ENCODE measurements at places on chromosomes 4 and X.

GRCh38 chr4:158122501-158122900 lies 50.3 kb downstream of the GASK1B start:
- peak; percentile 27 for DNase-seq

GRCh38 chr4:39237179-39237578 lies 54.9 kb downstream of the WDR19 start:
- peak; percentile 9 for DNase-seq

- DNase-seq, result no peak
Observed at GRCh38 chr4:139801895-139802294, 136.3 kb downstream of the MGST2 start.

- peak; percentile 67 for DNase-seq
Observed at GRCh38 chrX:101117701-101118100, 19.7 kb downstream of the CENPI start.

DNA sequence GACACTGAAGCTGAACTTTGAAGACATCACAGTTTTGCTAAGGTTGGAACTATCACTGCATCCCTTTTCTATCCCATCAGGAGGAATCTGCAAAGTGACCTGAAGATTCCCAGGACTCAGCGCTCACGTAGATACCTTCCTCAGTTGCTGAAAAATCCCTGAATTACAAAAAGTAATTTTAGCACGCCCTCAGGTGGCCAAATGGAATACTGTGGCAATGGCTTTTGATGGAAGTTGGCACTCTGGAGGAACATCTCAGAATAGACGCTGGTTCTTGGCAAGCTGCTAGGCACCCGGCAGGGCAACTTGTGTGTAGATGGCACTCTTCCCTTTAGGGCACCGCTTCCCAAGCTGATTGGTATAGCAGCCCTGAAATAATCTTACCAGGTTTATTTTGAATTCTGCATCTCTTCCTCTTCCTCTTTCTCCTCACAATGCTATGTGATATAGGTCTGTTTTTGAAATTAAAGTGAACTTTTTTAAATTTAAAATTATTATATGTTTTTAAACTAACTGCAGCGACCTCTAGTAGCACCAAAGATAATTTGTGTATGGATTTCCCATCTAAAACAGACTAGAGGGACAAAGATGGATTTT lies 16.3 kb upstream of the ESX1 start:
- DNase-seq, result peak; percentile 37

DNA sequence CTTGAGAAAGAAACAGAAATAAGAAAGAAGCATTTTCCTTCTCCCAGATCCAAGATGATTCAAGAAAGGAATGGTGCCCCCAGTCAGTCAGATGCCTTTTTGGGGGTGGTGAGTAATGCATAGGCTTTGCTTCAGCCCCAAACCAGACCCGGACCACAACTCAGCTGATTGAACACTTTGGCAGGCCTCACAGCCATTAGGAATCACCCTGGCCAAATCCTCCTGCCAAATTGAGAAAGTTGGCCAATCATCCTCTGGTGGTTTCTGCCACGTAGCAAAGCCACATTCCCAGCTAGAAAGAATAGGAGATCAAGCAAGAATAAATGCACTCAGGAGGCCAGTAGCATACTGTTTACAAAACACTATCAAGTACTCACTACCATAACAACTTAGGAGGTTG lies 33.7 kb downstream of the FRMD7 start:
- DNase-seq, result peak; percentile 51

GRCh38 chr4:128322311-128322710 lies 34.7 kb upstream of the PGRMC2 start:
- DNase-seq, result no peak

- peak; percentile 42 for DNase-seq
Observed at GRCh38 chrX:10847333-10847732, 226.9 kb upstream of the MID1 start.

GRCh38 chr4:6504900-6505496 lies 32.6 kb upstream of the PPP2R2C start:
- no peak for DNase-seq

DNA sequence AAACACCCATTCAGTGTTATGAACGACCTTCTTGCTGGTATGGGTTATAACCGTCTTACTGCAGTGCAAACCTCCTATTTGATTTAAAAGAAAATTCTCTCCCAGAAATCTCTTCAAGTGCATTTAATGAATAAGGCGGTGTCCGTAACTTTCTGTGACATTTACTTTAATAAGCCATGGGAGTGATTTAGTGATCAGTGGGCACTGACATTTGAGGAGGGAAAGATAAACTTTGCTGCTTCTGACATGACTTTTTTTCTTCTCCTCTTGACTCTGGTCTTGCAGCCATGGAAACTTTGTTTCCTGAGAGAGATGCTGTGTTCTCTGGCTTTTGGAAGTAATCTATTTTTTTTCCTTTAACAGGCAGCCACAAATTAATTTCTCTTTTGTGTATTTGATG lies 106.1 kb downstream of the NHS start:
- DNase-seq, result no peak

GRCh38 chrX:111857534-111858060 lies 18.4 kb upstream of the TRPC5OS start:
- no peak for DNase-seq

DNA sequence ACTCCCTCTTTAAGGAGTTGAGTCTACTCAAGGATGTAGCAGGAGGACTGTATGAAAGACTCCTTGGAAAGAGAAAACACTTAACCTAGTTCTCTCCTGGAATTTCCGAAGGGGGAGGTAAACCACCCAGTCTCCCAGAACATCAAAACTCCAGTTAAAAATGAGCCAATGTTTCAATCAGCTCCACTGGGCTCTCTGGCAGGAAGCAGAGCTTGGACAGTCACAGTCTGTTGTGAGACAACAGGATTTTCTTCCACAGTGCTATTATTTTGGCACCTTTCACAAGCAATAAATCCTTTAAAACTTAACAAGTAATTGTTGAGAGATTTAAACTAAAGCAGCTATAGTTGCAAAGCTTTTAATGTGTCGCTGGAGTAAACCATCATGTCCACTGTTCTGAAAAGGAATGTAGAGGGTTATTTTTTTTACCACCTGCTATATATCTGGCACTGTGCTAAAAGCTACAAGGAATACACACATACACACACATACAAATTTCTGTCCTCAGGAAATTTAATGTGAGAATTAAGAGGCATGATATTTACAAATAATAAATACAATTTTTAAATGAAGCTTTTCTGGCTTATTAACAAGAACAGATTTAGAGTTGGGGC lies 229.2 kb upstream of the INTU start:
- no peak for DNase-seq

DNA sequence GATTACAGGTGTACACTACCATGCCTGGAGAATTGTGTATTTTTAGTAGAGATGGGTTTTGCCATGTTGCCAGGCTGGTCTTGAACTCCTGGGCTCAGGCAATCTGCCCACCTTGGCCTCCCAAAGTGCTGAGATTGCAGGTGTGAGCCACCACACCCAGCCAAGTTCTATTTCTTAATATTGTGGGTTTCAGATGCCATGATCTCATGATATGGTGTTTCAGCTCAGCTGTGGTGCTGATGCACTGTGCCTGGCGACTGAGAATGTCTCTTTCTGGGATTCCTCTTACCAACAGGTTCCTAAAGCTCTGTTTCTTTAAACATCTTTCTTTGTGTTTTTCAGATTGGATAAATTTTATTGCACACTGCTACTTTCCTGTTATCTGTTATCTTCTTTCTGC lies 17.3 kb upstream of the NDUFC1 start:
- DNase-seq, result no peak

DNA sequence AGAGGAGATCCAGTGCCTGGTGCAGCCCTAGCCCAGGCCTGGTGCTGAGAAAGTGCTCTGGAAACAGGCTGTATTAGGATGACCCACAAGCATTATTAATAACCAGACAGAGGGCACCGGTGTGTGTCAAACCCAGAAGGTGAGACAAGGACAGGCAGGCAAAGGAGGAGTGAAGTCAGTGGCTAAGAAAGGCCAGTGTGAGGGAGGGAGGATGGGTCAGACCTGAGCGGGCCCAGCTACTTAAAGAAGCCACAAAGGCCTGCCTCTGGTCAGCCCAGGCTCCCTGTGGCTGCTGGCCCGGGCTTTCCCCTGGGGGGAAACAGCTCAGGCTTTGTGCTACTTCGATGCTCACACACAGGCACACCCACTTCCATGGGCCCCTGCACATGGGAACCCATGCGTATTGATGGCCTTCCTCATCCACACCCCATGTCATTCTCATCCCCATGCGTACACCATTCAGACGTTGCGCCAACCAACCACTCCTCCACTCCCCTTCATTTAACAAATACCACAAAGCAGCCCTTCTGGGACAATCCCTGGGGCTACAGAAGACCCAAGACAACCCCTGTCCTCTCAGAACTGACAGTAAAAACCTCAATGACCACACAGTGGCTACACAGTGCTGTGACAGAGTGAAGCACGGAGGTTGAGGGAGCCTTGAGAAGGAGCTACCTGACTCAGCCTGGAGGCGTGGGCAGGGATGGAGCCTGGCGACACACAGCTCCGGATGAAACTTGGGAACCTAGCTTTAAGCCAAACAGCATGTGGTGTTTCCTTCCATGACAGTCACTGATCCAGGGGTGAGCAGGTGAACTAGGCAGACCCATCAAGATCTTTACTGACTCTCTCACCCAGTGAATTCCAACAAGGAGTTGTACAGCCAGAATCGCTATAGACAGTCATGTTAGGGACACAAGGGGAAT lies 24.9 kb upstream of the MTM1 start:
- no peak for DNase-seq

DNA sequence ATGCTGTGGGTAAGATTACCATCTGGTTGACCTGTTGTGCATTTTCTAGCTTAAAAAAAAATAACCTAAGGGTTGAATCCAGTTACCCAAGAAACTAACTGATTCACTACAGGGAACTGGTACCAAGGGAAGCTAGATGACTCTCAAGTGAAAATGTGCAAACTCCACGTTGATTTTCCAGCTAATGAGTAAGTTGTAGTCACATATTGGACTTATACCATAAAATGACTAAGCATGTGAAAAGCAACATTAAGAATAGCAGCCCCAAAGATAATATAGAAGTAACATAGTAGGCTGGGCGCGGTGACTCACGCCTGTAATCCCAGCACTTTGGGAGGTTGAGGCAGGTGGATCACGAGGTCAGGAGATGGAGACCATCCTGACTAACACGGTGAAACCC lies 270.9 kb downstream of the SPRY1 start:
- peak; percentile 78 for DNase-seq

DNA sequence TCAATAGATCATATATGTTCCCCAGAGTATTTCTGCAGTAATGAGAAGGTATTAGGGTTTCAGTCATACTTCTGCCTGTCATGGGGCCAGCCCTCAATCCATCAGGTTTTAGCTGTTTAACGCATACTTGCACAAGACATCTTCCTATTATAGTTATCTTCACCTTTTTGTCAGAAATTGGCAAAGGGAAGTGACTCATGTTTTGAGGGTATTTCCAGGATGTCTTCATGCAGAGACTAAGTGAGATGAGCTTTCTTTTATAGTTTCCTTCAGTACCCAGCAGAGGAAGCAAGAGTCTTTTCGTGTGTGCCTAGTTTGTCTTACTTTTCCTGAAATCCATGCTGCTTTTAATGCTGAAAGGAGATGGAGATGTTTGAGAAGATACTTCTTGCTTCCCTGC lies 9.5 kb downstream of the CSTF2 start:
- DNase-seq, result peak; percentile 25

DNA sequence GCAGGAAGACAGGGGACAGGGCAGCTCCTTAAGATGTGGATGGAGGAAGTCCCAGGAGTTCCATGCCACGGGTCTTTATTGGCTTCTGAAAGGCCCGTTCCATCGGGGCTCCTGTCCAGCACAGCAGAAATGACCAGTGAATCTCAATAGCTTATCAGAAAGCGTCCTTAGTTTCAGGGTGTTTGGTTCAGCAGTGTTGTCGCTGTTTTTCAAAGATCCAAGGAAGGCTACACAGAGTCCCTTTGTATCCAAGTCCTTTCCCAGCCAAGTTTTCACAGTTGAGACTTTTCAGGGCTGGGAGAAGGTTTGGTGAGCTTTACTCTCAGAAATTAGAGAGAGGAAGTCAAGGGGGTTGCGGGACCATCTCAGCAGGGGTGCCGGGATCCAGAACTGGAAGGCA lies 5.0 kb upstream of the ZCCHC4 start:
- no peak for DNase-seq

Measured in fibroblast of the aortic adventitia (primary cell).